Myocyte (in vitro differentiated cells): ENCODE measurements at places on chromosomes 4 and X.
A peak's percentile ranks its signal among the peaks of the same experiment; 100 is the strongest.

- DNase-seq = no peak
Measured at GRCh38 chr4:7303561-7303960, 111.2 kb downstream of the SORCS2 start.

DNA sequence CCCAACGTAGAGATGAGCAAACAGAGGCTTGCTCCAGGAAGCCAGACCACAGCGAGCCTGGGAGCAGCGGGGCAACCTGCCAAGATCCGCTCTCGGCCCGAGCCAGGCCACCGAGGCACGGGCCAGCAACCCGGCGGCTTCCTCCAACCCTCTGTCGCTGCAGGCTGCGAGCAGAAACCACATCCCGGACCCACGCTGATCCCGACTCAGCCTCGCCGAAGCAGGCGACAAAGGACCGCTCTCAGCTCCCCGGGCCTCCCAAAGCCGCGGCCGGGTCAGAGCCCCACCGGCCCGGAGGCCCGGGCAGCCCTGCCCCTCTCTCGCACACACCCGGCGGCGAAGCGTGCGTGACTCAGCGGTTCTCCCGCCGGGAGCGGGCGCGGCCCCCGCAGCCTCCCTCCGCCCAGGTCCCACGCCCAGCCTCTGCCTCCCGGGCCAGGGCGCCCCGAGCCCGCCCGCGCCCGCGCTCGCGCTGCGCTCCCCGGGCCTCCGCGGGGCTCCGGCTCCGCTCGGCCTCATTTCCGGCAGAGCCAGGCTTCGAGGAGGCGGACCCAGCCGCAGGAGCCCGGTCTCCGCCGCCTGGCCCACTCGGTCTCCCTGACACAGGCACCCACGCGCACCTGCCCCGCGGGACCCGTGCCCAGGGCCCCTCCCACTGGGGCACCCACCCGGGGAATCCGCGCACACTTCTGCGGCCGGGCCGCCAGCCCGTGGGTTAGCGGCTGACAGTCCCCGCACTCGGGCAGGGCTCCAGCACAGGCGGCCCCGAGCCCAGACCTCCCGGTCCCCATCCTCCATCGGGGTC, 1.7 kb downstream of the PPP2R2C start:
- DNase-seq = peak; percentile 21

DNA sequence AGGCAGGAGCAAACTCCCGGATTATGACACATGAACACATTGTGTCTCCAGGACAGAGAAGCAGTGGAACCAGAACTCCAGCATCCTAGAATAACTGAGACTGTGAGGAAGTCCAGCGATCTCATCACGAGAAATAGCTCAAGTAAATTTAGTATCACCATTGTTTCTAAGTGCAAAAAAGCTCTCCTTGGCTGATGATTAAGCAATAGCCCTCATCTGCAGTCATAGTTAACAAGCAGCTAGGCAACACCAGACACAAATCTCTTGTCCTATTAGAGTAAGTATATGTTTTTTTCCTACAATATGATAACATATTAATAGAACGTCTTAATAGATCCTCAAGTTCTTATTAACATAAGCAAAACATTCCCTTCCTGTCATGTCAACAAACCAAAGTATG, 2.4 kb upstream of the CFAP299 start:
- peak; percentile 14 for DNase-seq

GRCh38 chr4:8101213-8102075, 57.2 kb downstream of the ABLIM2 start:
- DNase-seq = peak; percentile 70

DNA sequence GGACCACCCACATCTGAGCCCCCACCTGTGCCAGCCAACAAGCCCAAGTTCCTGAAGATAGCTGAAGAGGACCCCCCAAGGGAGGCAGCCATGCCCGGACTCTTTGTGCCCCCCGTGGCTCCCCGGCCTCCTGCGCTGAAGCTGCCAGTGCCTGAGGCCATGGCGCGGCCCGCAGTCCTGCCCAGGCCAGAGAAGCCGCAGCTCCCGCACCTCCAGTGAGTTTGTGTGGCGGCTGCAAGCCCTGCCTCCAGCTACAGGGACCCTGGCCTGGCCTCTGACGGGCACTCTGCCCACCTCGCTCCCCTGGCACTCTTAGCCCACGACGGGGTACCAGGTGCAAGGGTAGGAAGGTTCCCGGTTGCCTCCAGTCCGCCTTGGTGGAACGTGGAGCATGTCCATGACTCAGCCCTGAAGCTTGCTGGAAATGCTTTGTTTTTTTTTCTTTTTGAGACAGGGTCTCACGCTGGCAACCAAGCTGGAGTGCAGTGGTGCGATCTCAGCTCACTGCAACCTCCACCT, 13.7 kb upstream of the ADD1 start:
- no peak for DNase-seq

DNA sequence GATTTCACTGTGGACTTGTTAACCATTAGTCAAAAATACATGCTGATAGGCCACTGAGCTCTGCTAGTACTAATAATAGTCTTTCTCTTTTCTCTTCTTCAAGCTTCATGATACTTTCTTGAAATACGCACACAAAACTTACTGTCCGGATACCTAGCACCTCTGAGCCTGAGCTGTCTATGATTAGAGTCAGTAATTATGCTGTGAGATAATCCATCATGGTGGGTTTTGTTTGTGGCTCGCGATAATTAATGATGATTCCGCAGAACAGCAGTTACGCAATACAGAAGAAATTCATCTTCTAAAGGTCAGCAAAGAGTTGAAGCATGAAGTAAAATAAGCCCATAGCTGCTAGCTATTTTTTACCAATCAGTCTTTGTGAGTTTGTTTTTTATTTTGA, 511.5 kb upstream of the GALNT7 start:
- DNase-seq = no peak

DNA sequence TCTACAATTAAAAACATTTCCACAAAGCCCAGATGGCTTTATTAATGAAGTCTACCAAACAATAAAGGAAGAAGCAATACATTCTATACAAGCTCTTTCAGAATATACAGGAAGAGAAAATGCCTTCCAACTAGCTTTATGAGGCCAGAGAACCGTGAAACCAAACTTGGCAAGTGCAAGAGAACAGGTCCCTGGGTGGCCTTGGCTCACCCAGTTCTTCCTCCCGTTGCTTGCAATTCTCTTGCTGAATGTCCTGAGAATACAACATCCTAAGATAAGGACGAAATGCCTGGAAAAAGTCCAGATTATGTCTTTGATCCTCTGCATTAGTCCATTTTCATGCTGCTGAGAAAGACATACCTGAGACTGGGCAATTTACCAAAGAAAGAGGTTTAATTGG, 204.9 kb downstream of the MAD2L1 start:
- DNase-seq = no peak

- DNase-seq = peak; percentile 59
Measured at GRCh38 chrX:48071064-48071985, at the start of gene ZNF630. Gene ZNF630, minus strand, starts transcription at chrX:48071640. Its CDS starts 4,754 bp downstream, at chrX:48066886.

- DNase-seq = peak; percentile 36
Measured at GRCh38 chr4:86593688-86594558, at the start of gene PTPN13. Gene PTPN13, plus strand, starts transcription at chr4:86594315. Its CDS starts 40,942 bp downstream, at chr4:86635257.

DNA sequence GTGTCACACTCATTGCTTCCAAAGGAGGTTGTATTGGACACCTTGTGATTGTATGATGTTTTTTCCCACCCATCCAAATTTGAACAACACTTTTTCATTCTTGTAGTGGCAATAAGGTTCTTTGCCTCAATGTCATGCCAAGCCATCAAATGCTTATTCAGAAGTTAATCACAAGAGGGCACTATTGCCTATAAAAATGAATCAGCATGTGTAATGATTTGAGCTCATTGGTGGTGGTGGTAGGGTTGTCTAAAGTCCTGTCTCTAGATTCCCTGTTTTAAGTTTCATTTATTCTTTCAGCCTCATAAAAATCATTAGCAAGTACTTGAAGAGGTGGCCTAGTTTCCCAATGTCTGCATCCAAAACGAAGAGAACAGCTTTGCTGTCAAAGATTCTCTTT, 37.0 kb downstream of the IRS4 start:
- peak; percentile 33 for DNase-seq

DNA sequence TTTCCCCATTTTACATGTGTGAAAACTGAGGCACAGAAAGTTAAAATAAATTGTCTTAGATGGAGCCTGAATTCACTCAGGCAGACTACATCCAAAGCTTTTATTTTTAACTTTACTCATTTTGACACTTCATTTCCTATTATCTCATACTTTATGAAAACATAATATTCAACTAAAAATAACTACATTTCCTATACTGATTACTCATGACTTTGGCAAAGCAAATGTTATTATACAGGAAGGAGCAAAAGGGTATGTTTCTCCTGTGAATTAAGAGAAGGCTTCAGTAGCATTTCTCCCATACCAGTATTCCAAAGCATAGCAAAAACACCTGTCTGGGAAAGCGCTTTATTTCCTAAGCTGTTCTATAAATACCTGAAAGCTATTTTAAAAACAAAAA, 178.6 kb downstream of the ADAMTS3 start:
- DNase-seq = peak; percentile 3

DNA sequence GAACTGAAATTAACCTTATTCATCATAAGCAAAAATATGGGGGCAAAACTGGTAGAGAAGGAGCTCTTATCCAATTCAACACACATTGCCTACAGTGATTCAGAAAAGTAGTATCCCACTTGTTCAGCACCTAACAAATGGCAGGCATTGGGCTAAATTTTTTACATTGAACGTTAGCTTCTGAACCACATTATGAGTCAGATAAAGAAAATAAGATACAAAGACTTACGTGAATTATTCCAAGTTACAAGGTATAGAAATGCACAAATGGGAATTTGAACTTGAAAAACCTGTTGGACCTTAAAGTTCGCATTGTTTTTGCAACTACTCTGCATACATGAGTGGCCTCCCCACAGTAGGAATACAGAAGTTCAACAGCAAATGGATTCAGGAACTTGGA, 210.6 kb downstream of the LDB2 start:
- no peak for DNase-seq

GRCh38 chr4:773214-773613, 52.7 kb downstream of the CPLX1 start:
- DNase-seq = no peak

GRCh38 chr4:5781691-5782090, 70.7 kb downstream of the EVC start:
- DNase-seq = no peak

GRCh38 chr4:159390648-159391047, 287.8 kb downstream of the RAPGEF2 start:
- DNase-seq = peak; percentile 82

DNA sequence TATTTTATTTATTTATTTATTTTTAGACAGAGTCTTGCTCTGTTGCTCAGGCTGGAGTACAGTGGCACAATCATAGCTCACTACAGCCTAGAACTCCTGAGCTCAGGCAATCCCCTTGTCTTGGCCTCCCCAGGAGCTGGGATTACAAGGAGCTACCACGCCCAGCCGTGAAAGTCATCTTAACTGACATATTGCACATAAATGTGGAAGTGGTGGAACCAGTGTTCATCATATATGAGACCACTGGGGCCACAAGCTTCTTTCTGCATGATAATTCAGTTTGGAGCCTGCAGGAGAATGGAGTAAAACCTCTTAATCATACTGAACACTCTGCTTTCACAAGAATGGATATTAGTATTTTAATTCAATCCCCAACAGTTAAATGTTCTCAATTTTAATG, 12.5 kb upstream of the CTSO start:
- DNase-seq = no peak

- peak; percentile 49 for DNase-seq
Measured at GRCh38 chrX:70168238-70169188, 8.8 kb upstream of the DGAT2L6 start.

DNA sequence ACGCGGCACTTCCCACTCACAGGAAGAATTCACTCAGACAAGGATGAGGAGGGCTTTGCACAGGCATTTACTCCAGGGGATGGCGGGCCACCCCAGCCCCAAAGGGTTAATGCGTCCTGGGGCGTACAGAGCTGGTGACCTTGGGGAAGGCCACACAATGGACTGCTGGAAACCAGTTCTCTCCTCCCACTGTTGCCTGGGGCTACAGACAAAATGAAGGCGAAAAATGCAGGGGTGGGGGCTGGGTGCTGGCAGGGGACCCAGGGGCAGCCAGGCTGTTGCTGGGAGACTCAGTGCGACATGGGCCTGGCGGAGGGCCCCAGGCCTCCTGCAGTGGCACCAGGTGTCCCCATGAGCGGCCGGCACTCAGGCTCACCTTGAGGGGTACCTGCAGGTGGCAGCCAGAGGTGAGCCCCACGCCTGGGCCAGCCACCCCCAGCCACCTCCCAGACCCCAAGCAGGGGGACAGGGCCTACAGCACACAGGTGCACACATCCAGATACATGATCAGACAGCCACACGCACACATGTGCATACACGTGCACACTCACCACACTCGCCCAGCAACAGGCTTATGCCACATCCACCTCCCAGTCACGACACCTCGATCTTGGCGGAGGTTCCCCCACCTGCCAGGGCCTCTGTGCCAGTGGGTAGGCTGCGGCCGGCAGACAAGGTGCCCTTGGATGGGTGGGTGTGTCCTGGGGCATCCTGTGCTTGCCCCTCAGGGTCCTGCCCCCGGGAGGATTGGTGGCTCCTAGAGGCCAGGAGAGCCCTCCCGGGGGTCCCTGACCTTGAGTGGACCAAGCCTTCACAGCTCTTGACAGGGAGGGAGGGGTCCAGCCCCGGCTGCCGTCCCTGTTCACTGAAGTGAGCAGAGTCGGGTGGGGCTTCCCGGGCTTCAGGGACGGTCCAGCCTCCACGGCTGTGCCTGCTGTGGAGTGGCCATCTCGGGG, 13.1 kb downstream of the NAT8L start:
- no peak for DNase-seq

GRCh38 chr4:31125061-31125460, 404.9 kb downstream of the PCDH7 start:
- DNase-seq = peak; percentile 13

DNA sequence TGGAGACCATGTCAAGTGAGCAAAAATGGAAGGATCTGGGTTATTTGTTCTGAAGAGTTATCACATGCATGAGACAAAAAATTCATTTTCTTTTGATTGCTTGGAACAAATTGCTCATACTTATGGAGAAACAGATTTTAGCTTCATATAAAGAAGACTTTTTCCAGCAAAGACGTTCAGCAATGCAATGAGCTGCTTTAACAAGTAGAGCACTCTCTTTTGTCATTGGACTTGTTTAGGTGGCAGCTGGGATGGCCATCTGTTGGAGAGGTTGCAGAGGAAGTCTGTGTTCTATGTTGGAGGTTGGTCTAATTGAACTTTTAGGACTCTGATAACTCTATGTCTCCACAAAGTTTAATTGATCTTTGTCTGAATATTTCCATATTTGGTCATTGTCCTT, 19.9 kb upstream of the CEP135 start:
- no peak for DNase-seq

GRCh38 chrX:96564595-96564994, 120.0 kb upstream of the DIAPH2 start:
- no peak for DNase-seq

DNA sequence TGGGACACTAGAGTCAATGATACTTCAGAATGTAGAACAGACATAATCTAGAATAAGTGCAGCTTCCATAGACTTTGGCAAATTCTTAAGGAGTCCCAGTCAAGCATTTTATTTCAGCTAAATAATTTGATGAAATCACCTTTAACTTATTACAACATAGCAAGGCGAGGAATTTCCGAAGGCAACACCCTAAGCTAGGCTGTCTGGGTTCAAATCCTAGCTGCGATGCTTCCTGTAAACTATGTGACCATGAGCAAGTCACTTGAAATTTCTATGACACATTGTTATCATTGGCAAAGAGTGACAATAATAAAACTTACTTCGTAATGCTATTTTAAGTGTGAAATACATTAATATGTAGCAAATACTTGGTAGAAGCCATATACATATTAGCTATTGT, 679.1 kb downstream of the DMD start:
- no peak for DNase-seq
